Activated CD8-positive, alpha-beta memory T cell treated with anti-CD3 and anti-CD28 coated beads for 24 hours (primary cell): ENCODE measurements at places on chromosomes 7 and 10.

DNA sequence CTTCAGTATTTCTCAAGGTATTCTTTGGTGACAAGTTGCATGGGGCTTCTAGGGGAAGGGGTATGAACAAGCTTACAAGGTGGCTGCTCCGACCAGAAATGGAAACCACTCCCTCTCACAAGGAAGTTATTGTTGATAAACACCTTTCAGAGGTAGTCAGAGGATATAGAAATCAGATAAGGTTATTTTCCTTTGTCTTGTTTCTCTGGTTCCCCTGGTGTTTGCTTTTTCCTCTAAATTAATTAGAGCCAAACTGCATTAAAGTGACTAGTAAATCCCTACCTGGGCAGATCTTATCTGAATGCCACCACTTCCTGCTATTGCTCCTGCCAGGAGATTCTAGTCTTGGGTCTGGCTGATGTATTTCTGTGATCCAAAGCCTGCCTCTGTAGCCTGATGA, 725.4 kb downstream of the INHBA start:
- DNase-seq, result no peak

GRCh38 chr10:84563868-84564267, 235.5 kb downstream of the CCSER2 start:
- DNase-seq, result no peak

DNA sequence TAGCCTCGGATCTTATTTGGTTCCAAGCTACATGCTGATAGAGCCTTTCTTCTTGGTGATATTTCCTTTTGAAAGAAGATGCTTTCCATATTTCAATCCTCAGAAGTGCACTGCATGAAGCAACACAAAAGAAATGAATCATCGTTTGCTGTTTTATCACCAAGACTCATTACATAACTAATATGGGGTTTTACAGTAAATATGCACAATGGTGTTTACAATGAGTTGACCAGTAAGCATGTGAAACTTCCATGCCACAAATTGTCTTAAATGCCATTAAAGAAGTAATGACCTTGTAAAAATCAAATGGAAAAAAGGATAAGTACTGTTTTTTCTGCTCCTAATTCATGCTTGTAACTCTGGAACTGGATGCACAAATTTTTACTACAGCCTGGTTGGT, 1017.0 kb upstream of the GHITM start:
- DNase-seq, result no peak

DNA sequence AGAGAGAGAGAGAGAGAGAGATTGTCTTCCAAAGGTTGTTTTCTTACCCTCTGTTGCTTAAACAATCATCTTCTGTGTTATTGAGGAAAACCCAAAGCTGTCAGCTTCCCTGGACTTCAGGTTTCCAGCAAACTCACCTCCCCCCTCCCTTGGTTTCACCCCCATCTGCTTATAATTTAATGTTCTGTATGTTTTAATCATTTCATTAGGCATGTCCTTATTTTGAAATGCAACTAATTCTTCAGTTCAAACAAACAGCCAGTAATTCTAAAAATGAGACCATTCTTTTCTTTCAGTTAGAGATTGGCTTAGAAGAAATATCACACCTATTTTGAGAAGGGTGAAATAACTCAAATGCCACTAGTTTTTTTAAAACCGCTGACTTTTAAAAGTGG, 102.9 kb downstream of the FAM204A start:
- DNase-seq, result no peak

DNA sequence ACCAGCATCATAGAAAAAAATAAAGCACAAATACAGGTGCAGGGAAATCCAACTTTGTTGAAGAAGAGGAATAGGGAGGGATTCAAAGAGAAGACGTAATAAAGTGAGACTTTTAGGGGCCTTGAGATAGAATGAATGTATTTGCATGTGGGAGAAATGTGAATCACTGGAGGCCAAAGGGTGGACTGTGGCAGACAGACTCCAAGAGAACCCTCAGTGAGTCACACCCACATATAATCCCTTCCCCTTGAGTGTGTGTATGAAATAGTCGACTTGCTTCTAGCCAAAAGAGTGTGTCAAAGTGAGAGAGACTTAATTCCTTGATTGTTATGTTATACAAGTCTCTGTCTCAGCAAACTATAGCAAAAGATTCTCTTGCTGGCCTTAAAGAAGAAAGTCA, 101.3 kb upstream of the GHITM start:
- DNase-seq, result no peak
